Fibroblast of lung (primary cell): ENCODE measurements at places on chromosomes 7 and 10.

- DNase-seq, result no peak
These were observed 92.2 kb upstream of the PPIF start for GRCh38 chr10:79255007-79255507.

GRCh38 chr7:36128448-36129047 is 24.5 kb upstream of the EEPD1 start:
- peak; percentile 91 for DNase-seq

- DNase-seq, result peak; percentile 62
These were observed 199.2 kb downstream of the JCAD start for GRCh38 chr10:29860166-29860565.

DNA sequence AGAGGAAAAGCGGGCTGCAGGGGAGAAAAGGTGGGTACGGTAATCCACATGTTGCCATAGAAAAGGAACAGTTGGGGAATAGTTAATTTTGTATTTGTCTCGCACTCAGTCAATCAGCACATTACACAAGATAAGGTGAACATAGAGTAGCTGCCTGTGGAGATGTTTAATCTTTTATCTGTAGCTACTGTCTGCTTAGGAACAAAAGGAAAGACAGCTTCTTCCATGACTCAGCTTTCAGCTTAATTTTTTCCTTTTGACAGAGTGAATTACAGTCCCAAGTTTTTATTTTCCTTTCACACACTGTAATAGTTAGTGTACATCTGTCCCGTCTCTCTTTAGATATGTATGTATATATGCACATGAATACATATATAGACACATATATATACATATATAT is 39.3 kb upstream of the PODXL start:
- no peak for DNase-seq

GRCh38 chr10:74932648-74933047 is 106.2 kb downstream of the KAT6B start:
- DNase-seq, result no peak

- DNase-seq, result no peak
These were observed 692.6 kb downstream of the SUGCT start for GRCh38 chr7:40827222-40828085.

GRCh38 chr10:59391060-59391459 is 28.7 kb upstream of the FAM13C start:
- no peak for DNase-seq

GRCh38 chr7:391411-391951 is 101.5 kb downstream of the FOXL3 start:
- DNase-seq, result no peak

- DNase-seq, result no peak
These were observed 497.8 kb downstream of the DNAJB6 start for GRCh38 chr7:157834501-157835163.

DNA sequence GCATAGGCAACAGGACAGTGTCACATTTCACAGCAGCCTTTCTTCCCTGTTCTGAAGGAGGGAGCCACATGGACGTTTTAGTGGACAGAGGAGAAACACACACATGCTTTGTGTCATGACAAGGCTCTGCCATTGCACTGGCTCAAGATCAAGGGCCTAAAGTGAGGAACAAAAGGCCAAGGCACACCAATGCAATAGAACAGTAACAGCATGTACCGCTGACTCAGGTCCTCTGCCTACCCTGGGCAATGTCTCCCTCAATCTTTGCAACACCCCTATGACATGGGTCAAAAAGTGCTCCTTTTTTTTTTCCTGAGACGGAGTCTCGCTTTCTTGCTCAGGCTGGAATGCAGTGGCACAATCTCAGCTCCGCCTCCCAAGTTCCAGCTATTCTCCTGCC is 57.8 kb upstream of the SDK1 start:
- peak; percentile 78 for DNase-seq

DNA sequence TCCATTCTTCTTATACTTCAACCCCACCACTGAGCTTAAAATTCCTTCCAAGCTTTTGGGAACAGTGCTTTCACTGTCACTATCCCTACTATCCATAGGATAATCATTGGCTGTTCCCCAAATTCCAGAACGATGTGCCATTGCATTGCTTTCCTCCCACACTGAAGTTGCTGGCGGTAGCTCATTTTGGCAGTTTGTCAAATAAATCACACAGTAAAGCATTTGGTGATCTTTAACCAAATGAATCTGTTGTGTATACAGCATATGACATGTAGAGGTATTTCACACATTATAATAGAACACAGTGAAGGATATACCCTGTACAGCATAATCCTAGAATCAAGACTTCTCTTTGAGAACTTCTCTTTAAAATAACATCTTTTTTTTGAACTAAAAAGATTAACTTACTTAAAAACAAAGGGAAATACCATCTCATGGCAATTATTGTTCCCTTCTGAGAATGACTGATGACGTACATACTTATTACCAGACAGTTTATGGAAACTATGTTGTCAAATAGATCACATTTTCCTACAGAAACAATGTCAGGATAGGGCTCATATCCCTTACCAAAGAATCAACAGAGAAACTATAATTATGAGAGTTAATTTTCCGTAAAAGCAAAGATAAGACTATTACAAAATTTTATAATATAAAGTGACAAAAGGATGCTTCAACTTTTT is 93.6 kb downstream of the CTNNA3 start:
- DNase-seq, result peak; percentile 95

DNA sequence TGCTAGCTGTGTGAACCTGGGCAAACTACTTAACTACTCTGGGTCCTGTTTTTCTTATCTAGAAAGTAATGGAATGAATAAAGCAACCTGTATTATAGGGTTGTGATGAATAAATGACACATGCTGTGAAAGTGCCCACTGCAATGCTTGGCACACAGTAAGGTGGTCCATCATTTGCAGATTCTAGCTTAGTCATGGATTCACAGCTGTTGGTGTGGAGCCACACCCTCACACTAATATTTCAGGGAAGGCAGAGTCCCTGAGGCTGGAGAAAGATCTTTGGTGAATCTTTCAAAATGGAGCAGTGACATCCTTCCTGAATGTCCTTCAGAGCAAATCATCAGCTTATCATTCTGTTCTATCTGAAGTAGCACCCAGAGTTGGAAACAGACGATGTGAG is 60.6 kb downstream of the A1CF start:
- DNase-seq, result no peak

- DNase-seq, result peak; percentile 11
These were observed 24.4 kb downstream of the TSPAN12 start for GRCh38 chr7:120833546-120833945.

- DNase-seq, result no peak
These were observed 58.5 kb downstream of the CLRN3 start for GRCh38 chr10:127834221-127834620.

DNA sequence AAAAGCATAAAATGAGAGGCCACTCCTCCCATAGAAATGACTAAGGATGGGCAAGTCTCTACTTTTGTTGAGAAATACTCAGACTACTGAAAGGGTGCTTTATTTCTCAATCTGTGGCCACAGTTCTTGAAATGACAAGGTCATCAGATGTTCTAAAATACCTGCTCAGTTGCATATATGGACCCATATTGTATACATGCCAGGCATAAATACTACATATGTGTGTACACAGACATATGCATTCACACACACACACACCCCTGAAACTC is 691.5 kb upstream of the SORCS1 start:
- DNase-seq, result no peak

- DNase-seq, result no peak
These were observed 17.1 kb downstream of the WAPL start for GRCh38 chr10:86504510-86504909.

GRCh38 chr10:123901621-123902020 is 10.0 kb upstream of the CPXM2 start:
- no peak for DNase-seq

- no peak for DNase-seq
These were observed 727 bp downstream of the ATRNL1 start for GRCh38 chr10:115093776-115094408.

DNA sequence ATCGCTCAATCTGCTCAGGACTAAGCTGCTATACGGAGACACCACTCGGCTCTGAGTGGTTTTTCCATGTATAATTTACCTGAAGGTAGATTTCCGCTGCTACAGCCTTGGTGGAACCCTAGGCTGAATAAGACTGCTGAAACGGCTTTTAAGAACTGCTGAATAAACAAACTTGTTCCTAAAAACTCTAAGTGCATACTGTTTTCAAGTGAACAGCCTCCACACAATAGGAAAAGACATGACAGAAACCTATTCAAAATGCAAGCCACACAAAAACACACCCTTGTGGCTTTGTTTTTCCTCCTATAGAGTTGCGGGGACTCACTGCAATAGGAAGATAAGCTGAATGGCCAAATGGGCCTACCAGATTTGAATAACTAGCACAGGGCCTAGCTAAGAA is 117.2 kb downstream of the UBE2H start:
- DNase-seq, result no peak

- no peak for DNase-seq
These were observed 3.6 kb downstream of the CREB3L2 start for GRCh38 chr7:137998250-137998649.

DNA sequence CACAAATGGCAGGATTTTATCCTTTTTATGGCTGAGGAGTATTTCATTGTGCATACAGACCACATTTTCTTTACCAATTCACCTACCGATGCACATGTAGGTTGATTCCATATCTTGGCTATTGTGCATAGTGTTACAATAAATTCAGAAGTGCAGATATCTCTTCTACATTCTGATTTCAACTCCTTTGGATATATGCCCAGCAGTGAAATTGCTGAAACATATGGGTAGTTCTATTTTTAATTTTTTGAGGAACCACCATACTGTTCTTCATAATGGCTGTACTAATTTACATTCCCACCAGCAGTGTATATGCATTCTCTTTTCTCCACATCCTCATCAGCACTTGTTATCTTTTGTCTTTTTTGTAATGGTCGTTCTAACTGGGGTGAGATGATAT is 1290.3 kb downstream of the XPNPEP1 start:
- no peak for DNase-seq

GRCh38 chr7:76225379-76225778 is 23.7 kb downstream of the SRRM3 start:
- peak; percentile 36 for DNase-seq

GRCh38 chr7:111578754-111579153 is 16.5 kb upstream of the IMMP2L start:
- DNase-seq, result no peak

DNA sequence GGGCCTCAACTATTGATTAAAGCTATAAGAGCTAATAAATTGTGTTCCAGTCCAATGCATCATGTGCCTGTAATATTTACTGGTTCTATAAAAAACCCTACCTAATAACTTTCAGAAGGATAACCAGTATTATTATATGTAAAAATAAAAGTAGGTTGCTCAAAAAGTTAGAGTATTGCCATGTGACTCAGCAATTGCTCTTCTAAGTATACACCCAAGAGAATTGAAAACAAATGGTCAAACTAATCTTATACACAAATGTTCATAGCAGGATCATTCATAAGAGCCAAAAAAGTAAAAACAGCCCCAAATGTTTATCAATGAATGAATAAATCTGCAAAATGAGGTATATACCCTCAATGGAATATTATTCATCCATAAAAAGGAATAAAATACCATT is 89.5 kb upstream of the TES start:
- DNase-seq, result no peak

DNA sequence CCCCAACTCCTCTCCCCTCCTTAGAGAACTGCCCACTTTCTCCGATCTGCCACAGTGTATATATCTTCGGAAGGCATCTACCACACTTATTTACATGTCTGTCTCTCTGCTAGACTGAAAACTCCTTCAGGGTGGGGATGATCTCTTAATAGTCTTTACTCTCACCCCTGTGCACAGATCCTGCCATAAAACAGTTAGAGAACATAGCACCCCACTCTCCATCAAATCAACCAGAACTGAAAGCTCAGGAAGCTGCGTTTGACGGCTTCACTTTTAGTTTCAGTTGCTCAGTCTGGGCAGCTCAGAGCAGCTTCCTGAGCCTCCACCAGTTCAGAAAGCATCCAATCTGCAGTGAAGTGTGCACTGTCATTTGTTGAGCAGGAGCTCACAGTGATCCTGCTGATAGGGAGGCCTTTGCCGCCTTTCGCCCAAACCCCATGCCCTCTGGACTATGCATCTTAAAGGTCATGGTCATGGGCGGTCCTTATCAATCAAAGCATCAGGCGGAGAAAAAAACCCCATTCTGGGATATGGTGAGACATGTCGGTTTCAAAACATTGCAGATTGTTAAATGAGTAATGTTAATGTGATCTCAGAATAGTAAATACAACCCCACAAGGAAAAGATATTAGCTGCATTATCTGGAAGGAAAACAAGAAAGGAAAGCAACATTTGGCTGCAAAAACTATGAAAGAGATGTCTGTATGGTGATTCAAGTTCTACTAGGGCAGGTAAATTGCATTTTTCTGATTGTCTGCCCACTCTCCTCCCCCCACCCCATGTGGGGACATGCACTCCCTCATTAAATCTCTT is 167.1 kb upstream of the ADO start:
- peak; percentile 61 for DNase-seq

DNA sequence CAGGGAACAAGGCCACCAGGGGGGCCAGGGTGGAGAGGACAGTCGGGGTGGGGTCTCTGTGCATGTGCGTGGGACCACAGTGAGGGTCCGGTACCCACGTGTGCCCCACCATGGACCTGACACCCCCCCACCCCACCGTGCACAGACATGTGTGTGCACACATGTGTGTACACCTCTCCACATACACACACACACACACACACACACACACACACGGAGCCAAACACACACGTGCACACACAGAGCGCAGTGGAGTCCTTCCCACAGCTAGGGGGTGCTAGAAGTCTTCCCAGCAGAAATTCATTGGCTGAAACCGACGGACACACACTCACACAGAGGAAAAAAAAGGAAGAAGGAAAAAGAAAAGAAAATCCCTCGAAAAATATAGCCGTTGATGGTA is 42.8 kb upstream of the GNA12 start:
- peak; percentile 90 for DNase-seq

DNA sequence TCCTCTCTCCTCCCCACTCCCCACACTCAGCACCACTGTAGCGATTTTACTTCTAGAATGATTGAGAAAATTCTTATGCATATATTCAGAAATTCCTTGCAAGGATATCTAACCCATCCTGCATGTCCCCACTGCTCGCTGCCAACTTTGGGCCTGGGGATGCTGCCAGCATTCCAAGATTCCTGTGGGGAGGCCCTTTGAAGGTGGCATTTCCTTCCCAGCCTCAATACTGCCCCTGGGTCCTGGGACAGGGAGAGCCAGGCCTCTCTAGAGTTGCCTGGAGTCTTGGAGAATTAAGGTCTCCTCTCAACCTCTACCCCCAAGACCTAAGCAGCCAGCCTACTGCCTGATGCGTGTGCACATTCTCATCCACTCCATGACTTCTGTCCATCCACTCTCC is 303.5 kb downstream of the NEBL start:
- peak; percentile 79 for DNase-seq

DNA sequence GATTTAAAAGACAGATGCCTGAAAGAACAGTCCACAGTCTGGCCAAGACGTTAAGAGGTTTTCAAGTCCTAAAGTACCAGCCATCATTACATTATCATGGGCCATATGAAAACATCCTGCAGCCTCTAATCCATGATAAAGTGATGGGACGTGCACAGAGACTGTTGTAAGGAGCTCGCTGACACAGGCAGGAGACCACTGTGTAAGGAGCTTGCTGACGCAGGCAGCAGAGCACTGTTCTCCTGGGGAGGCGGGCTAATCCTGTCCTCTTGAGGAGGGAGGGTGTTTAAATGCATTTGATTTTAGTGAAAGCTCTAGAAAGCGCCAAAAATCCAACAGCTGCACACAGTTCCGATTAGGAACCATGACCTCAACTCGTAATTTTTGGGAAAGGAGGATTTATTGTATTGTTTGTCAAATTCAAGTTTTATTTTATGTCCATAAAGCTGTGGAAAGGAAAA is 16.9 kb downstream of the SVIL start:
- no peak for DNase-seq

- DNase-seq, result peak; percentile 63
These were observed 12.5 kb upstream of the KLHL7 start for GRCh38 chr7:23093111-23093510.

- no peak for DNase-seq
These were observed at the start of gene CLEC2L for GRCh38 chr7:139523199-139523941. TSS of gene CLEC2L (plus strand) at chr7:139523685. CDS start at chr7:139523928, 243 bp downstream.
